ENCODE measurements at places on chromosomes 11 and 22.

DNA sequence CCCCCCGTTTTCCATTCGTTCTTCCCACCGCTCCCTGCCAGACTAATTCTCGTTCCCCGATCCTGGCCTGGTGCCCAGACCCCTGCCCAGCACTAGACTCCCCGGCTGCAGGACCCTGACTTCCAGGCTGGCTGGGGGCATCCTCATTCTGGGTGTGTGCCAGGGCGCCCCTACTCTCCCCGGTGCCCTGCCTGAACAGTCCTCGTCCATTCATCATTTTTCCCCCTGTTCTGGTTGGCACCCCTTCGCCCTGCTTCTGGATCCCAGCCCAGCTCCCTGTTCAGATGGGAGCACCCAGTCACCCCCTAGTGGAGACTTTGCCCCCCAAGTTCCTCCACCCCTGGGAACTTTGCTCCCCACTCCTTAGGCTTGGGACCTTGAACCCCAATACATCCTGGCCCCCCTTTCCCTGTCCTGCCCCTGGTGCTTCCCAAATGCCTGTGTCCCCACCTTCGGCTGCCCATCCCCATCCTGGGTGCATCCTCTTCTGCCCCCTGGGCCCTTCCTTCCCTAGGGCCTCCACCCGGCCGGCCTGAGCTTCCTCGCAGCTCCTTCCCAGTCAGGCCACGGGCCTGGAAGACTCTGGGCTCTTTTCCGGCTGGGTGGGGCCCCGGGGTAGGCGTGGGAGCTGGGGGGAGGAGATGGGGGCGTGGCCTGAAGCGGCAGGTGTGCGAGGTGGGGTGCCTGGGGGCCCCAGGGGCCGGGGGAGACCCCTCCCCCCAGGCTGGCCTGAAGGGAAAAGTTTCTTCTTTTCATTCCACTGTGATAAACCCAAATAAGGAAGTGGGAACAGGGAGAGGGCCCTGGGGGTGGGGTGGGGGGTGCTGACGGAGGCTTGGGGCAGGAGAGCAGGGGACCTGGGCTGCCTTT lies 908 bp downstream of the PLCB3 start:
- no peak for DNase-seq

GRCh38 chr11:70733327-70734325 lies 335.3 kb downstream of the CTTN start:
- no peak for DNase-seq

DNA sequence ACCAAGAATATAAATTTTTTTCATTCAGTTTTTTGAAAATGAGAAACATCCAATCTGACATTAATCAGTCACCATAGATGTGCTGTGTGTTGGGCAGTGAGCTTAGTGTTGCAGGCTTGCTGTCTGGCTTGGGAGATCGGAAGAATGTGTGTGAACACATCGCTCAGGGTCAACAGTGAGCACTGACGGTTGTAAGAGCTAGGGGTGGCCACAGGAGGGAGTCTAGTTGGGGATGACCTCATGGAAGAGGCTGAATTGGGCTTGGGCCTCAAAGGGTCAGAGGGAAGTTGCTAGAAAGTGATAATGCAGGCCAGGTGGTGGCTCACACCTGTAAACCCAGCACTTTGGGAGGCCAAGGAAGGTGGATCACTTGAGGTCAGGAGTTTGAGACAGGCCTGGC lies 375.4 kb downstream of the DDX10 start:
- DNase-seq: no peak

DNA sequence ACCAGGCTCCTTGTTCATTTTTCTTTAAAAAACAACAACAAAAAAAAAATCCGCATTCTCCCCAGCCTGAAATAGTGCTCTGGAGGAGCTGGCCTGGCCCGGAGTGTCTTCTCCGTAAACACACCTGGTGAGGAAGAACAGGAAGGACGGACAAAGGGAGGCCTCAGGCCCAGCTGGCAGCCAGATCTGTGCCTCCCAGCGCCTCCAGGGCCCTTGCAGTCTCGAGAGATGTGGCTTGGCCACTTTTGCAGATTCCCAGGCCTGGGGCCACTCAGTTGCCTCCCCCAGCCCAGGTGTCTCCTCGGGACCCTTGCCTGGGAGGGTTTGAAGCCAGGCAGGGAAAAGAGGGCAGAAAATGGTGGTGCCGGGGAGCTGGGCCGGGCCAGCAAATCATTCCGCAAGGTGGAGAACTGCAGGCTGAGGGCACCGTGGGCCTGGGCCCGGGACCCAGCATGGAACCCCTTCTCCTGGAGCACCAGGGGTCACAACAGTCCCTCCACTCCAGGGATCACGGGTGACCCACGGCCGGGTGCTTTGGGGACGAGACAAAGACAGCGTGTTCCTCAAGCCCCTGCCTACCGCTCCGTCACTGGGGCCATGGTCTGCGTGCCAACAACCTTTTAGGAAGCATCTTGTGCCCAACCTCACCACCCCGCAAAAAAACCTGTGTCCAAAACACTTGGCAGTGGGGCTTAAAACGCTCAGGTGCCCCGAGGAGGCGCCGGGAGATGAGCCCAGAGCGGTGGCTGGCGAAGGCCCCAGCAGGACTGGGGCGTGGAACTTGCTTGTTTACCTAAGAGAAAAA lies 67.1 kb upstream of the WNT7B start:
- no peak for DNase-seq

DNA sequence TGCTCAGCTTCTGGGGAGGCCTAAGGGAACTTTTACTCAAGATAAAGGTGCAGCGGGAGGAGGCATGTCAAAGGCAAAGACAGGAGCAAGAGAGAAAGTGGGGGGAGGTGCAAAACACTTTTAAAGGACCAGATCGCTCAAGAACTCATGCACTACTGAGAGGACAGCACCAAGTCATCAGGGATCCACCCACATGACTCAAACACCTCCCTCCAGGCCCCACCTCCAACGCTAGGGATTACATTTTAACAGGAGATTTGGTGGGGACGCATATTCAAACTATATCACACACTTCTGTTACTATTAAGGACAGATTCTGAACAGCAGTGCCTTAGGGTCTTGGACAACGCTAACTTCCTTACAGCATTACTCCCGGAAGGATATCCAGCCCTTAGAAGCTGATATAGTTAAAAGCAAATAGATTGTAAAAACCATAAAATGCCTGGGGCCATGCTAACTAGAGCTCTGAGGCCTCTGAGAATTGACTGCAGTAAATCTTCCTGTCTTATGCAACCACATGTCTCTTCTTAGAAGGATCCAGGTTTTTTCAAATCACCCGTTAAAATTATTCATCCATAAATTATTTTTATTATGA lies 16.7 kb upstream of the ZC3H12C start:
- DNase-seq: no peak

DNA sequence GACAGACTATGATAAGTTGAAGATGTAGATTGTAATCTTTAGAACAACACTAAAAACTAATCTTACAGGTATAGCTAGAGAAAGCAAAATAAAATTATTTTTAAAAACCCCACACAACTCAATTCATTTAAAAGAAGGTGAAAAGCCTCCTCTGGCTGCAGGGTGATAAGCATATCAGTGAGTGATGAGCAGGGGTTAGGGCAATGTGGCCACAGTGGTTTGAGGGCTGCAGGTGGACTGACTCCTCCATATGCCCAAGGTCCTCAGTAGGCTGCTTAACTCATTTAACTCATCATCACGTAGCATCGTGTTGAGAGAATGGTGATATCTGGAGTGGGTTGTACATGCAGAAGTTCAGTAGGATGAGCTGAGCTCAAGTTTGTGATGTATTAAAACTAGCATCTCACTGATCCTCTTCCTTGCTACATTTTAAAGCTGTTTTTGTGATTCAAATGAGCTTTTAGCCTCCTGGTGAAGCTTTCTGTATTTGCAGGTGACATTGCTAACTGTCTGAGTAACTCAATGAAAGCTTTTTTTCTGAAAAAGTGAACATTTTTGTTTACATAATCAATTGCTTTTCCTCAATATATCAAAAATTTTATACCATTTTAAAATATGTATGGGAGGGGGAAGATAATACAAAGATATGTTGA lies 37.0 kb upstream of the SC5D start:
- no peak for DNase-seq

DNA sequence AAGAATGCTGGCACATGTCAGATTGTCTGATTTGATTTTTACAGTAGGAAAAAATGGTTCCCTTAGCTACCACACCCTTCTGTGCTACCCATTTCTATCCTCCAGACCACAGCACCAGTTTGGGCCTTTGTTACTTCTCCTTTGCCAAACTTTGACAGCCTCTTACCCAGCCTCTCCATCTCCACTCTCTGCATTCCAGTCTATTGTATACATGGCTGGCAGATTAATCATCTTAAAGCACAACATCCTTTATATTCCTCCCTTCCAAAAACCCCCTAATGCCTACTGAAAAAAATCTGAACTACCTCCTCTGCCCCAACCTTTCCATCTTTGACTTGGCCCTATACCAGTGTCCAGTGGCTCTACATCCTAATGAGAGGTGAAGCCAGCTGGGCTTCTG lies 10.8 kb upstream of the PANX1 start:
- no peak for DNase-seq

DNA sequence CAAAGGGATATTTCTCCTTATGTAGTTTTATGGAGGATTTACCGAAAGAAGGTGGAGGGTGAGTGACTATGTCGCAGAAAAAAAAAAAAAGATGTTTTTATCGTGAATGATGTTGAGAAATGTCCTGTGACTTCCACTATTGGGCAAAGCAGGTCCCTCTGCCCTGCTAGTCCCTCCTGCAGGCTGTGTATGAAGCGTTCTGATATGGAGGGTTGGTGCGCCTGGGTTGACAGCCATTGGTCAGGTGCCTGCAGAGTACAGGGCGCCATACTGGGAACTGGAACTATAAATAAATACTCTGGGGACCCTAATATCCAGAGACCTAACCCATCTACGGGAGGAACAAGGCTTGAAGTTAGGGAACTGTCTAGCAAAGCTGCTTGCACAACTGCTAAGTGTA lies 1.5 kb downstream of the IL17RA start:
- DNase-seq: no peak

GRCh38 chr11:12811861-12812260 lies 137.6 kb downstream of the TEAD1 start:
- DNase-seq: no peak

DNA sequence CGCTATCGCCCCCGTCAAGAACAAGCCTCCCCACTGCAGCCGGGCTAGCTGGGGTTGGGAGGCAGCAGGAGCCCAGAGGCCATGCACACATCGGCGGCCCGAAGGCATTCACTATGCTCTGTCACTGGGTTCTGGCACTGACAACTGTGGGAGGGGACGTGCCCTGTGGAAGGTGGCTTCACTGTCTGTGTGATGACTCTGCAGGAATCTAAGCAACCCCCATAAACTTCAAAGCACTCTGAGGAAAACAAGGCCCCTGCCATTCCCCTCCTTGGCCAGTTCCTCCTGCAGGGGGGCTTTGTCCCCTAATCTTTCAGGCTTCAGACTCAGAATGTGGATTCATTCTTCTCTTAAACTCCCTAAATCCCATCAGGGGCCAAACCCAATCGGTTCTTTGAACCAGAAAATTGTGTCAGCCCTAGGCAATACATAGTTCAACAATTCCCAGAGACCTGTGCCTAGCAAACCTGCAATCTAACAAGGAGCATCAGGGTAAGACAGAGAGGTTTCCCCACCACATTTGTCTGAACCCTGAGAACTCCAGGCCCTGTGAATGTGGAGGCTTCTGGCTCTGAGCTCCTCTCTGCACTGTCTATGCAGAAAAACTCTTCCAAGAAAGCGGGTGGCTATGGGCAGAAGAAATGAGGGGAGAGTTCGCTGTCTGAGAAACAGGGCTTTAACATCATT lies 1477.2 kb downstream of the TBC1D22A start:
- DNase-seq: no peak

DNA sequence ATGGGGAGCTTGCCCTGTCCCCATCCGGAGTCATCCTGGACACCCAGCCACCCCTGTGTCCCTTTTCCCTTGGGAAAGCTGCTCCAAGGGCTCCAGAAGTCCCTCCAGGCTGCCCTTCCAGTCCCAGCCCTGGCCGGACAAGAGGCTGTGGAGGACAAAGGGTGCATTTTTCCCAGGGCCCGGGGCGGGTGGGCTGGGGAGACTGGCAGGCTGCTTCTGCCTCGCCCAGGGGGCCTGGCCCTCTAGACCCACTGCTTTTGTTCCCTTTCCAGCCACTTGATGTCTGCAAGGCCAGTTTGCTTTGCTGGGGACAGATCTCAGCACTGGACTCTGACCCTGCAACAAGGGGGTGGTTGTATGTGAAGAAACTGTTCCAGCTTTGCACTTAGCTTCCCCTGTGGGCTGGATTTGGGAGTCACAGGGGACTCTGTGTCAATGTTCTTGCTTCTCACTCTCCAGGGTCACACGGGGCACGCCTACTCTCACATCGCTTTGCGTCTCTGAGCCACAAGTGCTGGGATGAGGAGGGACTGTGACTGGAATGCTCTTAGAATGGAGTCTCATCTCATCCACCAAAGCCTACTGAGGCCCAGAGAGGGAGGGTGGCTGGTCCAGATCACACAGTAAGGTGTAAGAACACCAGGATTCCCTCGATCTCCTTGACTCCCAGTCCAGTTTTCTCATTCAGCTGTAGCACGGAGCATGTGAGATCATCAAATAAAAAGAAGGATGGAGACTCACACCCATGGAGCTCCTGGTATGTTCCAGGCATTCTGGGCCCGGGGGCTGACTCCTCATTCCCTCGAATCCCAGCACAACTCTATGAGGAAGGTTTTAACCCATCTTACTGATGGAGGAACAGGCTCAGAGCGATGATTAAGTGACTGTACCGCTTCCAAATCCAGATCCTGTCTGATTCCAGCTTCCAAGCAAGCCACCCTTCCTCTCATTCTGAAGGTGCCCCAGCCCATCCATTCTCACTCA lies 59.9 kb downstream of the FBXO7 start:
- no peak for DNase-seq

GRCh38 chr22:44775862-44776261 lies 23.5 kb downstream of the ARHGAP8 start:
- DNase-seq: no peak

- DNase-seq: no peak
Observed at GRCh38 chr22:19983741-19984140, 32.9 kb downstream of the ARVCF start.

GRCh38 chr11:38411149-38411548 lies 1813.1 kb upstream of the RAG2 start:
- no peak for DNase-seq

All from stimulated activated CD8-positive, alpha-beta memory T cell treated with anti-CD3 and anti-CD28 coated beads, Interleukin-4, amount 100 ng/mL, for 4 hours (primary cell).